CD4-positive, alpha-beta T cell treated with Interleukin-6 at 100 ng/mL for 8 hours (primary cell): ENCODE measurements at places on chromosomes 12 and 14.
A peak's percentile ranks its signal among the peaks of the same experiment; 100 is the strongest.

DNA sequence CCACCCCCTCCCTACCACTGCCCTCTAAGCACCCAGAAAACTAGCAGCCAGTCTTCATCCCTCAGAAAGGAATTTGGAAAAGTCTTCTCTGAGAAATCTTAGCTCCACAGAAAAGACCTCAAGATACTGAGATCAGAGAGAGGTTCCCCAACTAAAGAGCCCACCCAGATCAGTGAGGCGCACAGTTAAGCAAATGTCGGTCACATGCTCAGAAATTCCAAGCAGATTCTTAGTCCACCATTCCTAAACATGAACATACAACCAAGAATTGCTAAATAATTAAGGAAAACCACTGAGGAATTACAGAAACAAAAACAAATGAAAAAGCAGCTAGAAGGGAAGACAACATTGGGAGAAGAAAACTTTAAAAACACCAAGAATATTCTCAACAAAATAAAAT lies 32.3 kb downstream of the MED13L start:
- no peak for DNase-seq

GRCh38 chr14:101072945-101073597 lies 169.5 kb upstream of the RTL1 start:
- DNase-seq, result no peak

DNA sequence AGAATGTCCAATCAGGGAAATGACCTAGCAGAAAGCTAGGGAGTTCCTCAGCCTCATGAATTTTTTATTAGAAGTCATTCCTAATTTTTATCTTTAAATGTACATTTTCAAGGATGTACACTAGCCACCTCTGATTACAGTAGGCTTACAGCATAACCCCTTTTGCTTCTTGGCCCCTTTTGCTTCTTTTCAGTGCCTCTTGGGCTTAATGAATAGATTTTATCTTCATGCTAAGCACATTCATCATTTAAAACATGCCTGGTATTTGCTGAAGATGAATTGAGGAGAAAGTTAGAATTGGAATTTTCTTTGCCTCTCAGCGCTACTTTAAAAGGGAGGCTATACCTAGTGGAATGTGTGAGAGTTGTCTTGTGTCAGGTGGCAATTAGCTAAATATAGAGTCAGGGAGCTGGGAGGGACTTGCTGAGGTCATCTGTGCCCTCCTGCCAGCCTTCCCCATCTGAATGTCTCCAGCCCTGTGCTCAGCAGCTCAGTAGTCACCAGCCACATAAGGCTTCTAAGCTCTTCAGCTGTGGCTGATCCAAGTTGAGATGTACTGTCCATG lies 132.1 kb downstream of the SAMD4A start:
- no peak for DNase-seq

GRCh38 chr12:15364221-15365160 lies 42.2 kb downstream of the PTPRO start:
- DNase-seq, result no peak

GRCh38 chr14:23567186-23568020 lies at the start of gene AP1G2:
AP1G2 (minus strand) TSS chr14:23567791; CDS start chr14:23567314, 477 bp downstream.
- peak; percentile 91 for DNase-seq

DNA sequence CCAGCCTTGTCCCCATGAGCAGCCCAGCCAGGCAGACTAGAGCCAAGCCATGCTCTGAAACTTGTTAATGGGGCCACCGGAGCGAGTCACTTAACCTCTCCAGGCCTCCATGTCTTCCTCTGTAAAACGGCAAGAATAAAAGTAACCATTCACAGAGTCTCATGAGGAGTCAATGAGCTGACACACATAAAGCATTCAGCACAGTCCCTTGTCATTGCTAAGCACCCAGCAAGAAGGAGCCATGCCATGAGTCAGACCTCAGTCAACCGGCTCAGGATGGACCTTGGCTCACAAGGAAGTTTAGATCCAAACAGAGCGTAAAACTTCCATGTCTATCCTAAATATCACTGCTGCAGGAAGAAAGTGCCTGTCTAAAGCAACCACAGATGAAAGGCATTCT lies 10.6 kb downstream of the FICD start:
- no peak for DNase-seq

DNA sequence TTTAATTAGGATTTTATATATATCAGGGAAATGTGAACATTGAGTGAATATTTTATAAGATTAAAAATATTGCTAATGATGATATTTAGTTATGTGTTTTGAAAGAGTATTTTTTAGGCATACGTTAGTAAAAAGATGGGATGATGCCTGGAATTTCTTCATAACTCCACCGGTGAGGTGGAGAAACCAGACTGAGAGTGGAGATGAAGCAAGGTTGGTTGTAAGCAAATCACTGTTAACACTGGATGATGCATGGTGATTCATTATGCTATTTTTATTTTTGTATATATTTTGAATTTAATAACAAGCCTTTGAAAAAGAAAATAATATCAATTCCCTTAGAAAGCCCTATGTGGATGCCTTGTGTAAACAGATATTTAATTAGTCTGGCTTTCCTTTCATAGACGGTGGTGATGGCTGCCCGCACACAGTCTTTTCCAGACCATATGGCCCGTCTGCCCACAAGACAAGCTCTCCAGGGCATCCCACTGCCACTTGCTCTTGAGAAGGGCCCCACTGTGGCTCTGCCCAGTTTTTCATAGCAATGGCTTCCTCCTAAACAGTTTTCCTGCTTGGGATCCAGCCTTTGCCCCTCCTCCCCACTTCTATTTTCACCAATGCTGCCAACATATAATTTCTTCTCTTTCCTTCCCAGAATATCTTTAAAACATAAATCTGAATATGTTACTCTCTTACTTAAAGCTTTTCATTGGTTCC lies 95.4 kb downstream of the HELB start:
- DNase-seq, result no peak

GRCh38 chr12:4118017-4118510 lies 155.5 kb upstream of the CCND2 start:
- DNase-seq, result peak; percentile 43

DNA sequence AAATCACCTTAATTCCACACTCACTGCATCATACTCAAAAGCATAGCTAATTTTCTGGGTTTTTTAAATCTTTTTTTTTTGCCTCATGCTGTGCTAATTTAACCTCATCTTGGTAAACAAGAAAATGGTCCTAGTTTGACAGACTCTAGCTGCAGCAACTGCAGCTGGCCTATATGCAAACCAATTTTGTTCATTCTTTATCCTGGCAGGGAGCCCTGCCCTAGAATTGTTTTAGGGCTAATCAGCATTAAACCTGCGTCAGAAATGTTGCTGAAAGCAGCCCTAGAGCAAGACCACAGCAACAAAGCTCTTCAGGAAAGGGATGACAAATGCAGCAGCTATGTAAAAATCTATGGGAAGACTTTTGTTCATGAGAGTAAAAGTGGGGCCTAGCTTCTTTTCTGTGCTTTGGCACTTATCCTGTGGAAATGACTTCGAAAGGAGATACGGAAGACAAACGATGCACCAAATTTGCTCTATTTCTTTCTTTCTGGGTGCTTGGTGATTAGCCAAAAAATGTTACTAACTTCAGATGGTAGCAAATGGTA lies 72.2 kb downstream of the DENND5B start:
- DNase-seq, result no peak

DNA sequence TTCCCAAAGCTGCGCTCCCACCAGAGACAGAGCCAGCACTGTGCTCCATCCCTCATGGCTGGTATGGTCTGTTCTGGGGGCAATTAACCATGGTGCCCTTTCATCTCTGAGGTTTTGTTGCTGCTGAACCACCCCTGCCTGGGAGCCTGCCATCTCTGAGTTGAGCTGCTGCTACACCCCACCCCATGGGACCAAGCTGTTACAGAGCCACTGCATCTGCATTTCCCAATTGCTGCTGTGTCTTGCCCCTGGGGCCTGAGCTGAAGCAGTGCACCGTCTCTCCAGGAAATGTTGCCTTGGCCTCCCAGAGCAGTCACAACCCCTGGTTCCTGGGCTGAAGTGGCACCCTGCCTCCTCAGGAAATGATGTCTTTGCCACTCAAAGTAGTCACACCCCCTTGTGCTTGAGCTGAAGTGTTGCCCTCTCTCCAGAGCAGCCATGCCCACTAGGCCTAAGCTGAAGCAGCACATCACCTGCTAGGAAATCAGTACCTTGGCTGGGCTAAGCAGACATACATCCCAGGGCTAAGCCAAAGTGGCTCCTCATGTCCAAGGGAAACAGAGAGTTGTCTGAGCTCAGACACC lies 140.3 kb downstream of the RERGL start:
- no peak for DNase-seq

DNA sequence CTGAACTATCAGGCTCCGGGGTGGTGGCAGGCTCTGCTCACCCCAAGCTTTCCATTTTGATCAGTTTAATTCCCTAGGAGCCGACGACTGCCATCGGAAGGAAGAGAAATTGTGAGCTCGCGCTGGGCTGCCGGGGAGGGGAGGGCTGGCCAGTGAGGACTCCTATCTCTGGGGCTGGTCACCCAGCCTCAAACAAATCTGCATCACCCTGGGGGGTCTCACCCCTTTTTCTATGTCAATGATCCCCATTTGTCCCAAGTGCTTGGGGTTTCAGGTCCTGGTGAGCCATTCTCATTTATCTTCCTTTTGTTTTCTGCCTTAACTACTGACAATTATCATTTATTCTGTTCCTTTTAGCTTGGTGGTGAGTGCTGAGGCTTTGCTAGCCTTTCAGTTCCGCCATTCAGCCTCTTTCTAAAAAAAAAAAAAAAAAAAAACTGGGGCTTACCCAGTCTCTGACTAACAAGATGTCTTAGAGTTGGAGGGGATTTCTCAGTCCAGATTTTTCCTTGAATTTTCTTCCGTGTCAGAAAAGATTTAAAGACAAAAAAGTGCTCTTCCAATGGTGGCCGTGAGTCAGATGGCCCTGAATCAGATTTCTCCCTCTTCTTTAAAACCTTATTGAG lies 22.8 kb upstream of the USP44 start:
- no peak for DNase-seq

DNA sequence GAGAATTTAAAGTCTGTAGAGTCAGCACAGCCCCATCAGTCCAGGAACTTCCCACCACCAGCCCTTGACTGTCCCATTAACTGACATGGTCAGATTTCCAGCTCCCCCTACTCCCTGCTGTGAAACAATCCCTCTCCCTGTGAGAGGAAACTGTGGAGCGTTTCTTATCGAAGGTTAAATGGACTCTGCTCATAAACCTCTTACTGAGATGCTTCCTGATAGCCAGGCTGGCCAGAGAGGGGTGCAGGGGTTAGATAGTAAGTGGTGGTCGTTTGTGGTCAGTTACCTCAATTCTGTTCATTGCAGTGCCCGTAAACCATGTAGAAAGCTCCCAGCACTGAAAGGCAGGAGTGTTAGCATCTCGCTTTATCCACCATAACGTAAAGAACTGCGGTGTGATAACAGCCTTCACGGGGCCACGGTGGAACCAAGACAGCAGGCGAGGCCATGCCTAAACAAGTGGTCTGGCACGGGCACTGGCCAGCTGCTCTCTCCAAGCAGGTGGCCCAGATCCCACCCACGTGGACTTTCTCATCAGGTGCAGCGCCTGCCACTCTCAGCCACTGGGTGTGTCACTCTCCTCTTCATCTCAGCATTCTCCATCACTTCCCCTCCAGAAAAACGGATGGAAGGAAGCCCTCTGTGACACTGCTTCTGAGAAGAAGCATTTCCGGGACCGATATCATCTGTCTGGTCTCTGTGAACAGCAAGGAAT lies 102.2 kb downstream of the FBXL14 start:
- DNase-seq, result no peak

DNA sequence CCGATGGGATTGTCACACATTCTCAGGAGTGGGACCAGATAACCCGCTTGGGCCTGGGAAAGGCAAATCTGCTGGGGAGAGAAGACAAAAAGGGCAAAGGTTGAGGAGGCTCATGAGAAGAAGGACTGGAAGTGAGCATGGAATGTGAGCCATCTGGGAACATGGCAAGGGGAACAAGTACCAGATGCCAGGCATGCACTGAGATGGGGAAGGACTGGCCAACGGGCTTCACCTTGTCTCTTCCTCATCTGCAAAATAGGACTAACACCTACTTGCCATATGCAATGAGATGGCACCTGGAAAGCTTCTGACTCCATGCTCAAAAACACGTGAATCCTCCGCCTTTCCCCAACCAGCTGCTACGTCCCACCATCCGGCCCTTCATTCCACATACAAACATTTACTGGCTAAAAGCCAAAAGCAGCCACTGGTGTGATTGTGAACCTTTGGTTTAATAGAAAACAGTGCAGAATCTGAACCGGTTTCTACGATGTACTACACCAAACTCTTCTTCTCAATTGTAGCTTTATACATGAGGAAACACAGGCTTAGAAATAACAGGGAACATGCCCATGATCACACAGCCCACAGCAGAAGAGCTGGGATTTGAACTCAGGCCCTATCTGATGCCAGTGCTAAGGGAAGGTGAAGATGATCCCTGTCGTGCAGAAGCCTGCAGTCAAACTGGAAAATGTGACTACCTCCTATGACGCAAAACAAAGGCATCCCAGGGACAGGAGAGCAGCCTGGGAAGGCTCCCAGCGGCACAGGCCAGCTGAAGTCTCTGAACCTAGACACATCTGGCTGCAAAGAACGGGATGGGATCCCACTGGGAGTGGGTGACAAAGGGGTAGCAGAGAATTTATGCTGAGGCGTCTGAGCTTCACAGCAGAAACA lies 112.1 kb downstream of the TTC7B start:
- DNase-seq, result no peak

GRCh38 chr14:100696590-100696989 lies 30.1 kb upstream of the DLK1 start:
- no peak for DNase-seq

- no peak for DNase-seq
These were observed 70.0 kb downstream of the PDE3A start for GRCh38 chr12:20438299-20438779.

DNA sequence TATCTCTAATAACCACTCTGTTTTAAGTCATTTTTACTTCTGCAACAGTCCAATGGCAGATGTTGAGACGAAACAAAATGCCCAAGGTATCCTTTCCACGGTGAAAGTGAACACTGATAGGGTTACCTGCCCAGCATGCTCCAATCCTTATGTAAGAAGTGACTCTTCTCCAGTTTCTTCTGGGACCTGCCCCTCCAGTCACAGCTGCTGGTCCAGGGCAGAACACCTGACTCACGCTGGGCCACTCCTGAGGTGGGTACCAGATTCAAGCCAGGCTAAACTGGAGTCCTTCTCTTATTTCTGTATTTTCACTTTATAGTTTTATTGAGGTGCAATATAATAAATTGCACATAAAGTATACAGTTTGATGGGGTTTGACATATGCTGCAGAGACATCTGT lies 16.7 kb downstream of the NT5DC3 start:
- no peak for DNase-seq

GRCh38 chr14:70791971-70792370 lies 17.3 kb downstream of the MAP3K9 start:
- DNase-seq, result no peak

GRCh38 chr12:99413751-99414150 lies 233.8 kb upstream of the GARIN6 start:
- DNase-seq, result no peak

- DNase-seq, result peak; percentile 28
These were observed 65.1 kb downstream of the CRADD start for GRCh38 chr12:93742110-93742934.

- DNase-seq, result no peak
These were observed 332.9 kb downstream of the BCAT1 start for GRCh38 chr12:24615967-24616411.

- DNase-seq, result peak; percentile 11
These were observed 113.5 kb upstream of the VASH1 start for GRCh38 chr14:76647697-76648298.

- no peak for DNase-seq
These were observed 2.9 kb upstream of the CLBA1 start for GRCh38 chr14:104982548-104983230.

- DNase-seq, result no peak
These were observed 11.8 kb upstream of the HHIPL1 start for GRCh38 chr14:99633141-99633540.
